Esophagus squamous epithelium (tissue), 5 donors: ENCODE measurements at places on chromosomes 13 and 19.

GRCh38 chr13:38700051-38700450 lies 13.2 kb downstream of the FREM2 start:
- DNase-seq: no peak

DNA sequence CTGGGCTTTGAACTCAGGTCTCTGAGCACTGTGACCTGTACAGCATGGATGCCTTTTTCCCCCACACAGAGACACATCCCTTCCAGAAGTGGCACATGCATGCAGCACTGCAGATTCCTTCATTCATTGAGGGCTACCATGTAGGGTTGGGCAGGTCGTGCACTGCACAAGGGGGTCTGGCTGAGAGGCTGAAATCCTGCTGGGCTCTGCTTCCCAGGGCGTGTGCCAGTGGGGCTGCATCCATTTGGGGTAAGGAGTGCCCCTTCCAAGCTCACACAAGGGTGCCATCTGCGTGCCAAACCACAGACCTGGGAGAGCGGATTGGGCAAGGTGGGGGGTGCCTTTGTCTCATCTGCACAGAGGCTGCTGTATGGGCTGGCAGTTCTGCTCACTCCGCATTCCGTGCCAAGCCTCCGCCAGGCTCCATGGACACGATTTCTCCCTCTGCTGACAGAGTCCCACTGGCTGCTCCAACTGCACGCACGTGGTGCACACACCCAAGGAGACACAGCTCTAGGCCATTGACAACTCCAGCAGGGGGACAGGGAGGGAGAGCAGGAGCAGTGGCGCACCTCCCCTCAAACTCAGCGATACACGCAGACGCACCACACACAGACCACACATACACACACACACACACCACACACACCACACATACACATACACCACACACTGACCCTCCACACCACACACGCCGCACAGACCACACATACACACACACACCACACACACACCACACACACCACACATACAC lies 4.5 kb upstream of the SHISA7 start:
- no peak for DNase-seq

DNA sequence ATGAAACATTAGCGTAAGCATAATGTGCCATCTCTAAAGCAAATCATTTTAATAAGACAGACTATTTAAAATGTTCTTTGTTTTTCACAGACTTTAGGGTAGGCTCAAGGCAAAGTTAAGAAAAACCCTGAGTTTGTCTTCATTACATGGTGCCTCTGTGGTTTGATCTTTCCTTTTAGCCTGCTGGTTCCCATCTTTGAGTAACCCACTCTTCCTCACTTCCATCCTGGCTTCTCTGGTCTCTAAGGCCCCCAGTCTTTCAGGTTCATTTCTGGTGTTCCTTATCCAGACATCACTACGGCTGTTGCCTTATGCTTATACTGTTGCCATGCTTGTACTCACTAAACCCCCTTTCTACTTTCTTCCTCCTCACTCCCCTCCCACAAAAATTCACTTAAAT lies 38.4 kb downstream of the DACH1 start:
- DNase-seq: no peak

DNA sequence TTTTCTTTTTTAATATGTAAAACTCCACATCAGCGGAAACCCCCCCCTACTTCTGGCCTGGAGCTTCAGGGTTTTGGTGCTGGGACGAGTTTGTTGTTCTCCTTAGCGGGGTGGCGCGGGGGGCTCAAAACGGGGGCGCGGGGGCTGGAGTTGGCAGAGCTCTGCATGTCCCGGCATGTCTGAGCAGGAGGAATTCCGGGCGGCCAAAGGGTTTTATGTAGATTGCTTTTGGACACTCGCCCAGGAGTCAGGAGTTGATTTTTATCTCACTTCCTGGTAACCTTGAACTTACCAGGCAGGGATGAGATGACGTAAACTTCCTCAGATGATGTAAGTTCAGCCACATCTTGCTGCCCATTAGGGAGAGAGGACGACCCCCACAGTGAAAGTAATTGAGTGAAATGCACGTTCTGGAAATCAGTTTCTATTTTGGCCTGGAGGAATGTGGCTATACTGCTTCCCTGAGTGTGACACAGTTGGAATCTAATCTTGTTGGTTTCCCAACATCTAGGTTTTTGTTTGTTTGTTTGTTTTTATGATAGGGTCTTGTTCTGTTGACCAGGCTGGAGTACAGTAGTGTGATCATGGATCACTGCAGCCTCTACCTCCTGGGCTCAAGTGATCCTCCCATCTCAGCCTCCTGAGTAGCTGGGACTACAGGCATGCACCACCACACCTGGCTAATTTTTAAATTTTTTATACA lies 21.0 kb upstream of the GDF15 start:
- no peak for DNase-seq

- DNase-seq: no peak
Measured at GRCh38 chr13:21322327-21322965, 136.7 kb downstream of the ZDHHC20 start.

GRCh38 chr13:91571681-91572080 lies 173.3 kb downstream of the GPC5 start:
- DNase-seq: no peak

DNA sequence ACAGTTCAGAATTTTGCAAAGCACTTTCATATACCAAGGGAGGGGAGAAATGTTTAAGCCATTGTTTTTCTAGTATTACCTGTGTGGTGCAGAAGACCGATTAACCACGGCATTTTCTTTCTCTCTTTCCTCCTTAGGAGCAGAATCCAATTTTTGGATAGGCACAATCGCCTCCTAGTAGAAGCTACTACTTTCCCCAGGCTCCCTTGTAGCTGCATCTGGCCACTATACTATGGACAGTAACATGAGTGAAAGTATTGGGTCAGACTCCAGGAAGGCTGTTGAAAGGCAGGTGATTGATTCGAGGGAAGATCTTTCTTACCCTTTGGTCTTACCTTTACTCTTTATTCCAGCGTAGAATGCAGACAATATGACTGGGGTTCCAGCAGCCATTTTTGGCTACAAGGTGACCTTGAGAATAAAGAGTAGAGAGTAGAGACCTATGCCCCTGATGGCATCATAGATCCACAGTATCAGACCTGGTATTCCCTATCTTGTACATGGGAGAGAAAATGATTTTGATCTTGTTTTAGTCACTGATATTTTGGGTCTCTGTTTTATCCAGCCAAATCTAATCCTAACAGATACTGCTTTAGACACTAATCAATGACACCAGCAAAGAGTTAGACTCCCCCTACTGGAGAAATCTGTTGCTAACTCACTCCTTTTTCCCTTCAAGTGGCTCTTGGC lies 77.0 kb downstream of the LRRC63 start:
- no peak for DNase-seq

- no peak for DNase-seq
Measured at GRCh38 chr19:37975596-37976515, 68.8 kb downstream of the SIPA1L3 start.

- DNase-seq: no peak
Measured at GRCh38 chr19:35908010-35908441, at the start of gene TYROBP. TSS of gene TYROBP (minus strand) at chr19:35908295. CDS start at chr19:35908228, 67 bp downstream.

GRCh38 chr19:18634612-18635297 lies 2.1 kb upstream of the KLHL26 start:
- no peak for DNase-seq

- DNase-seq: no peak
Measured at GRCh38 chr13:113916330-113916815, 52.5 kb upstream of the GAS6 start.

DNA sequence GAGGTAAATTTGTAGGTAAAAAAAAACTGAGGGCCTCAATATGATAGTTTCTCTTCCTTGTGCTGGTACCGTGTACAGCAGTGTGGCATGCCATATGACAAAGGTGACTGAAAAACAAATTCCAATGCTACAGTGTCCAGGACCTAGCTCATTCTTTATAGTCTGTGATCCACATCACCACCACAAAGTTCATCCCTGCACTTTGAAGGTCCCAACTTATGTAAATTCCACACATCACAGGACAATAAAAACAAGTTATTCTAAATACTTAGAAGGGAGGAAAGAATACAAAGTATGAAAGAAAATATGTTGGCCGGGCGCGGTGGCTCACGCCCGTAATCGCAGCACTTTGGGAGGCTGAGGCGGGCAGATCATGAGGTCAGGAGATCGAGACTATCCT lies 314.6 kb upstream of the SGCG start:
- no peak for DNase-seq

GRCh38 chr19:40612831-40613689 lies 11.9 kb downstream of the LTBP4 start:
- DNase-seq: peak; percentile 25

DNA sequence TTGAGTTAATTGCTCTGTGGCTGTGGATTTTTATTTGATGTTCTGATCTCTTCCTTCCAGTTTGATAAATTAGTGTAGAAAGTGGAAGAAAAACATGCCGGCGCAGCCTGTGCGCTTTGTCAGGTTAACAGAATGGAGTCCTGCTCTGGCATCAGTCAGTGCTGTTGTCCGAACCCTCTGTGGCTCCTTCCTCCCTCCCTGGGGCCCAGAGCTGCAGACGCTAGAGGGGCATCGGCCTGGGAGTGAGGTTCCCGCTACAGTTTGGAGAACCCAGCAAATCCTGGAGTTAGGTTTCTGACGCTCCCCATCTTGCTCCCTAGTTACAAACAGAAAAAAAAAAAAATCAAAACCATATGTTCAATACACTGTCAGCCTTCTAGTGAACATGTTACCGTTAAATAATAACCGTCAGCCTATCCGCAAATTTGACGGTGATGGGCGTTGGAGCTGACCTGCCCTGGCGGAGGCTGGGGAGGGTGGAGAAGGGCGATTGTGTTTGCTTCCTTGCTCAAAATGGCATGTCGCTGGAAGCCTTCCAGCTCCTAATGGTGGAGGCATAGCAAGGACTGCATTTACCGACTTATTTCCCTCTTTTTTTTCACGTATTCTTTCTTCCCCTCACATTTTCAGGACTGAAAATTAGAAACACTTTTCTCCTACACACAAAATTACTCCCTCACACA lies 13.6 kb downstream of the MBNL2 start:
- DNase-seq: no peak

DNA sequence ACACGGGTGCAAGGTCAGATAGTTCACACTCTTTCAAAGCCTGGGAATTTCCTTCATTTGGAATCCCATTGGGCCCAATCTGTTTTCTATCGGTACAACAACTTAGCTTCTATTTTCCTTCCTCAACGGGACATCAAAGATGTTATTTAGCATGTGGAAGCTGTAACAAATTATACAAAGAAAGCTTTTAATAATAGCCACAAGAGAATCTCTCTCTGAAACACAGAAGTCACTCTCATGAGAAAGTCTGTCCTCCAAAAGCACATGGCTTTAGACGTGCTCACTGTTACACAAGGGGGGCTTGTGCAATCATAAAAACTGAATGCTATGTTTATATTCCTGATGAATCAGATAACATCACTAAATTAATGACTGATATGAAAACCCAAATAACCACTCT lies 28.9 kb upstream of the CYSLTR2 start:
- no peak for DNase-seq

GRCh38 chr13:53042877-53043276 lies 14.3 kb downstream of the OLFM4 start:
- no peak for DNase-seq

- no peak for DNase-seq
Measured at GRCh38 chr19:55486971-55487923, 989 bp upstream of the SSC5D start.

- DNase-seq: no peak
Measured at GRCh38 chr13:105914291-105915036, 621.0 kb downstream of the EFNB2 start.

- no peak for DNase-seq
Measured at GRCh38 chr19:10408511-10409283, 5.4 kb upstream of the CDC37 start.

DNA sequence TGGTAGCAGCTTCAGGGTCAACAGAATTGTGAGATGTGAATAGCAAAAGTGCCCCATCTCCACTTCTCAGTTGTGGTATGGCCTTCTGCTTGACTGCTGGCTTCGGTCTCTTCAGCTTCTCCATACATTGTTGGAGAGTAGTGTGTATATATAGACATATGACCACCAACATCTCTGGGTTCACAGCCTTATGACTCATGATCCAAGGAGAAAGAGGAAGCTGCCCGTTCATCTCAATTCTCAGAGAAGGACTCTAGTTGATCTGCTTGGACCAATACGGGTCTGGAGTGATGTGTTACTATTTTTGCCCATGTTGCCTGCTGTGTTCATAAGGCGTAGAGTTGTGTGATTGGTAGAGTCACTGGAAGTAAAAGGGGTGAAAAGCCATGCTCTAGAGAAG lies 3.6 kb upstream of the COMMD6 start:
- DNase-seq: no peak

DNA sequence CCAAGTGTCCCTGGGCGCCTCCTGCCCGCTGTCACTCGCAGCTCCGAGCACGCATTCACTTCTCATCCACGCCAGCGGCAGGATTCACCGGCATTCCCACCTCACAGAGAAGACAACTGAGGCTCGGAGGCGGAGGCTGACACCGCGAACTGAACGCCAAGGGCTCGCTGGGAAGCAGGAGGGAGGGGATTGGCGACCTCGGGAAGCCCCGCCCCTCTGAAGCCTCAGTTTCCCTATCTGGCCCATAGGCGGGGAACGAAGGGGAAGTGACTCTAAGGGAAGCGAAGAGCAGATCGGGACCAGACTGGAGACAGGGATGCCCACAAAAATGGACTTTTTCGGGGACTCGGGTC lies 256 bp downstream of the MICOS13 start:
- DNase-seq: no peak

DNA sequence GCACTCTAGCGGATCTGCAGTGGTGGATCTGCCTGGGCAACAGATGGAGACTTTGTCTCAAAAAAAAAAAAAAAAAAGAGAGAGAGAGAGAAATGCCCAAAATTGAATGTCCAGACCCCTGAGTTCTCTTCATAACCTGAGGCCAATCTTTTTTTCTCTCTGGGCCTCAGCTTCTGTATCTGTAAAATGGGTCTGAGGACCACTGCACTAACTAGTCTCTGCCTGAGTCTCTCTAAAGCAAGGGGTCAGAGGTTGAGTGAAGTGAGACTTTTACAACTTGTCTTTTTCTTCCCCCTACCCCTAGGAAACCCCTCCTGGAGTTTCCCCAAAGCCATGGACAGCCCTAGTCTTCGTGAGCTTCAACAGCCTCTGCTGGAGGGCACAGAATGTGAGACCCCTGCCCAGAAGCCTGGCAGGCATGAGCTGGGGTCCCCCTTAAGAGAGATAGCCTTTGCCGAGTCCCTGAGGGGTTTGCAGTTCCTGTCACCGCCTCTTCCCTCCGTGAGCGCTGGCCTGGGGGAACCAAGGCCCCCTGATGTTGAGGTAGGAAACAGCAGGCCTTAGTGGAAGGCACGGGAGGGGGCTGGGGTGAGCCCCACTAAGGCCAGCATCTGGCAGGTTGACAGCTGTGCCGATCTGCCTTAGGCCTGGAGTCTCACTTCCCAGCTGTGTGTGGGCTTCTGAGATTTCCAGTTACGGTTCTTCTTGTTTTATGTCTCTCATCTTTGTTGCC lies 1.8 kb downstream of the TMEM91 start:
- DNase-seq: no peak

GRCh38 chr19:40217027-40217810 lies 965 bp downstream of the TTC9B start:
- no peak for DNase-seq

- DNase-seq: no peak
Measured at GRCh38 chr13:72153272-72153671, 286.3 kb upstream of the DACH1 start.

- no peak for DNase-seq
Measured at GRCh38 chr19:46524308-46524707, 28.6 kb upstream of the PNMA8B start.
